ENCODE measurements at places on chromosomes 1 and 21.

GRCh38 chr1:47758341-47759250 is 238.6 kb downstream of the TRABD2B start:
- no peak for DNase-seq

GRCh38 chr1:57474137-57474750 is 50.4 kb upstream of the DAB1 start:
- DNase-seq, result no peak

DNA sequence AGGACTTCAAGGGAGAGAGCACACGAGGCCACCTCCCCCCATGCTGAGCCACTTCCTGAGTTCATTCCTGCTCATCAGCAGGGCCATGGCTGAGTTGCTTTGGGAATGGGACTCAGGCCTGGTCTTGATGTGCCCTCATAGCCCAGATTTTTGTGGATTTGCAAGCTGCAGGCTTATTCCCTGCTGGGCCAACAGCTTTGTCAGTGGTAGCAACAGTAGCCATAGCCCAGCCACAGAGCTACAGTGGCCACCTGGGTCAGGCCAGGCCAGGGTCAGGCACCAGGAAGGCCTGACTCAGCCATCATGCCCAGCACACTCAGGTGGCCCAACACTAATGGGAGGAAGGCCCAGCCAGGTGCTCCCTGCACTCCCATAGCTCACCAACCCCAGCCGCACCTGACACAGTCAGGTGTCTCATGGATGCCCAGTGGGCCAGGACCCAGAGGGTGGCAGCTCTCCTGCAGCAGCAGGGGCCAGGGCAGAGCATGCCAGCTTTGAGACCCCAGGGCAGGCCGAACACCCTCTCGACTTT is 33.5 kb downstream of the EPHA2 start:
- DNase-seq, result no peak

GRCh38 chr21:36075171-36075570 is 5.3 kb downstream of the CBR1 start:
- no peak for DNase-seq

- DNase-seq, result no peak
Measured at GRCh38 chr1:22340873-22341272, 110.8 kb upstream of the ZBTB40 start.

GRCh38 chr21:45187646-45188045 is 100.0 kb downstream of the POFUT2 start:
- DNase-seq, result no peak

DNA sequence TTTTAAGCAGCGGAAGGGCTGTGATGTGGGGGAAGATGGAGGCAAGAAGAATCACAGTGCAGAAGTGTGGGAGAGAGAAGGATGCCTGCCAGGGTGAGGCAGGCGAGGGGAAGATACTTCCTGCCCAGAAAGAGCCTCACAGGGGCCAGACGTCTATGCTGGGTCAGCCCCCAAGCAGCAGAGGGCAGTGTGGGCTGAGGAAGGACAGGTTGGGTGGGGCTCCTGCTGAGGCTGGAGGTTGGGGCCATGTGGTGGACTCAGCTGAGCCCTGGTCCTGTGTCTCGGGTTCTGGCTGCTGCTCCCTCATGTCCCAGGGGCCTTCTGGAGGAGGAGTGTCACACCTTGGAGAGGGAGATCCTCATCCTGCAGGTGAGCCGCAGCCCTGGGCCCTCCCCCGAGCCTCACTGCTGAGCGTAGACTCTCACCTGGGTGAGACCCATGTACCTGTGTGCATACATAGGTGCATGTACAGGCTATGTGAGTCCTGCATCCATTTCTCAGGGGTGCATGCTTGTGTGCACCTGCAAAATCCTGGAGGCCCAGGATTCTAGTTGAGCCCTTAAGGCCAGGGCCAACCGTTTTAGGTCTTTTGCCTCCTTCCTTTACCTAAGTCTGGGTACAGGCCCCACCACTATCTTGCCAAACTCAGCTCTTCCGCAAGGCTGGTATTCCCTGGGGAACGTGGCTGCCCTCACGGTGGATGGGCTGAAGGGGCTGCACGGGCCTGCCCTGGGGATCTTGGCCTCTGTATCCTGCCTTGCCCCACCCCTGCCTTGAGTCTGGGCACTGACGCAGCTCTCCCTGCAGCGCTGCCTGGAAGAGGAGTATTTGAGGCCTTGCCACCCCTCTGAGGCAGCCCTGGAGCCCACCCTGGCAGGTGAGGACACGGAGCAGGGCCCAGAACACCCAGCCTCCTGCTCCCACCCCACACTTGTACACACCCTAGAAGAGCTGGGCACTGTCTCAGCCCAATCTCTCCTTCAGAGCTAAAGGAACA is 3.7 kb downstream of the CCDC24 start:
- DNase-seq, result no peak

DNA sequence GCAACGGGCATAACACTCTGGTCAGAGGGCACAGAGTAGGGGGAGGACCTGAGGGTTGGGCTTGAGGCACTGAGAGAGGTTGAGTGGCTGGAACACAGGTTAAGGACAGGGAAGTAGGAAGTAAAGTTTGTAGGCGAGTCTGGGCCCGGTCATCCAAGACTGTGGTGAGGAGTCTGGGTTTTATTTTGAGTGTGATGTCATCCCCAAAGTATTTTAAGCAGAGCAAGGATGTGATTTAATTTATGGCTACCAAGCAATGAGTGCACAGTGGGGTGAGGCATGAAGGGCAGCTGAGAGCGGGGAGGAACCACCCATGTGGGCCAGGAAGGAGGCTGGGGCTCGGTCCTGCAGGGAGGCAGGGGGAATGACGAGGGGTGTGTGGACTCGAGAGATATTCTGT is 11.2 kb upstream of the VWA5B1 start:
- no peak for DNase-seq

GRCh38 chr1:198858033-198858432 is 219.2 kb downstream of the PTPRC start:
- no peak for DNase-seq

GRCh38 chr1:89203166-89203565 is 4.4 kb upstream of the GBP4 start:
- no peak for DNase-seq

GRCh38 chr1:10280439-10281350 is 70.3 kb downstream of the KIF1B start:
- no peak for DNase-seq

- DNase-seq, result no peak
Measured at GRCh38 chr1:47931395-47931794, 65.8 kb downstream of the TRABD2B start.

GRCh38 chr1:210448297-210448892 is 119.7 kb downstream of the HHAT start:
- DNase-seq, result no peak

- DNase-seq, result no peak
Measured at GRCh38 chr1:3164671-3165070, 95.7 kb downstream of the PRDM16 start.

DNA sequence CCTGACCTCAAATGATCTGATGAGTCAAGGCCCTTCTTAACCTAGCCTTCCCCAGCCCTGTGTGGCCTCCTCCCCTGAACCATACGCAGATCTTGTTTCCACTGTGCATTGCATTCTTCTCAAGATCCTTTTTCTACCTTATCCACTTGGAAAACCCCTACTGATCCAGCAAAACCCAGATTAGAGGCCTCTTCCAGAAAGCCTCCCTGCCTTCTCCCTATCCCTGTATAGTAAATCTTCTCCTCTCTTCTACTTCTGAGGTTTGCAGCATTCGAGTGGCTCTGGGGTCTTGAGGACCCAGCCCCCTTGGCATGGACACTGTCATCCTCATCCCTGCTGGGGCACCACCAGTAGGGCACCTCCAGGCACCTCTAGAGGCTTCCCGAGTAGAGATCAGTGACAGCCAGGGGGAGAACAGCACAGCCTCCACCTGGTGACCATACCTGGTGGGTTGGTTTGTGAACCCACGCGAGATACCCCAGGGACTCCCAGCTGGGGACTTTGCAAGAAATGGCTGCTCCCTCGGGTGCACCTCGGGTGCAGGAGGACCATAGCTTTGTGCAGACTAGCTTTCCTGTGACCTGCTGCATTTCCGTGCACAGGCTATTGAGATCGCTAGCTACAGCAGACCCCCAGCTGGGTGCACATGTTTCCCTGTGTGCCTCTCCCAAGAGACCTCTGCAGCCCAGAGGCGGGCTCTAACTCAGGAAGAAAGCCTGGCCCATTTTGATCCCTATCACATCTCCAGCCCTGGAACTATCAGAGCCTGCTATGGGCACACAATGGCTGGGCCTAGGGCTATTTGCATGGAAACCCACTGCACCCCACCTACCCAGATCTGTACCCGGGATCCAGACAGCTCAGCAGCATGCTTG is 34.2 kb downstream of the MATN1 start:
- DNase-seq, result no peak

GRCh38 chr1:71557138-71557537 is 476.3 kb upstream of the ZRANB2 start:
- no peak for DNase-seq

- no peak for DNase-seq
Measured at GRCh38 chr1:40377512-40377911, 4.0 kb downstream of the SMAP2 start.

DNA sequence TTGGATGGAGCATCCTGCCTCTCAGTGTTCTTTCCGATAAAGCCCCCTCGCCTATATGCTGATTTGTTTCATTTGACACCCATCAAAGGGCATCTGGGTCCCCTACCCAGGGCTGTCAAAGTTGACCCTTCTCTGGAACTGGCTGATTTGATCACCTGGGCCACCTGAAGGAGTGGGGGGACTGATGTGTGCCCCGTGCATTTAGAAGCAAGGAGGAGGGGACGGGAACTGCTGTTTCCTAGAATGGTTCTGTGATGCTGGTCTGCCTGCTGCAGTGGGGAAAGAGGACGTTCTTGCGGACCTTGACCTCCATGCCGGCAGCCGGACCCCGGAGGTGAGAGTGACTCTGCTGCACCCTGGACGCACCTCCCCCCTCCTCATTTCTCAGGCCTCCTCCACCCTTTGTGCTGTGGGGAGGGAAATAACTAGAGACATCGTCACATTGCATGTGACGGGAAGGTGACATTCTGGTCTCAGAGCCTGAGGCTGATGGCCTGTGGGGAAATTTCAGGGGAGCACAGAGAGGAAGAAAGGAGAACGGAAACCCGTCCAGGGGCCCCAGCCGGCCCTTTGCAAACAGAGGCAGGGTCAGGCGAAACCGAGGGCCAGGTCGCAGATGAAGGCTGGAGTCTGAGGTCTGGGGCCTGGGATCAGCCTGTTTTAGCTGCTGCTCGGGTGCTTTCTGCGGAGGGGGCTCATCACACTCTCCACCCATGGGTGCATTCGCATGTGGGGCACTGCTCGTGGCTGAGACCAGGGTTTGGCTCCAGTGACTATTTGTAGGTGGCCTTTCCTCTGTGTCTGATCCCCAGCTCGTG is 25.7 kb downstream of the CRYAA start:
- no peak for DNase-seq

DNA sequence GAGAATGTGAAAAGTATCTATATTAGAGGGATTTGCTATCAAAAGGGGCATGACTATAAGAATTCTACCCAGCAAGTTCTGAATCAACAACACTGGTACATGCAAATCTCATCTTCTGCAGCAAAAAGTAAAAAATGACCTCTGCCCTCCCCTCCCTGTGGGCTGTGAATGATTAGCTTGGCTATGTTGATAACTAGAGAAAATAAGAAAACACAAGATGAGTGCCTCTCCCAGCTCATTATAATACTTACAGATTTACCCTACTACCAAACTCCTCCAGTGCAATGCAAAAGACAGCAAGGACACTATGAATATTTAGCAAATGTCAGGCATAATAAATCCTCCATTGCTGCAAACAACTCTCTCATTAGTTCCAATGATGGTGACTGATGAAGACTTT is 102.4 kb downstream of the SLC45A1 start:
- DNase-seq, result no peak

GRCh38 chr1:6889875-6890480 is 104.7 kb downstream of the CAMTA1 start:
- DNase-seq, result no peak

DNA sequence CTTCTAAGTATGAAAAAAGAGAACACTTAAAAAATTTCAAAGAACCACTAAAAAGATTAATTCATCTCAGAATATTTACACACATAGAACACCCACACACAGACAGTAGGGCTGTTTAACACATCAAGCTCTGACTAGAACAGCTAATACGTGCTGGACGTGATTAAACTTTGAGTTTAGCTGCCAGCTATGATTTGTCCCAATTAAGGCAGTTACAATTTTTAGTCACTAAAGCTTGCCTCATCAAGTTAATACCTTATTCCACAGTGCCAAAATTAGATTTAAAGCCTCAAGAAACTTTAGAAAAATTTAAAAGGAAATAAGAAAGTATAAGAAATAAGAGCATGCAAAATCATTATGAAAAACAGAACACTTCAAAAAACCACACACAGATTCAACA is 18.9 kb downstream of the SLC16A1 start:
- no peak for DNase-seq

- no peak for DNase-seq
Measured at GRCh38 chr1:245957427-245957826, 549.7 kb downstream of the SMYD3 start.

DNA sequence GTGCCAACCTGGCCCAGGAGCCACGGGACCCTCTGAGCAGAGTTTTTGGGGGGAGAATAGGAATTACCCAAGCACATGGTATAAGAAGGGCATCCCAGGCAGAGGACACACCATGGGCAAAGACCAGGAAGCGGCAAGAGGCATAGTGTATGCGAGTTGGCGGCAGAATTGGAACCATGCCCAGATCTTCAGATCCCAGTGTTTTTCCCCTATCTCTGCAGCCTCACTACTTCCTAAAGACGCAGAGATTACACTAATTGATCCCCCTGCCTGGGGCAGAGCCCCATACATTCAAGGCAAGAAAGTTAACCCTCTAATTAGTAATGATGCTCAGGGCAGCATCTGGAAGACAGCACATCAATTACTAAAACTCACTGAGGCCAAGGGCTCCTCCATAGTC is 48.2 kb downstream of the SYT2 start:
- DNase-seq, result no peak

DNA sequence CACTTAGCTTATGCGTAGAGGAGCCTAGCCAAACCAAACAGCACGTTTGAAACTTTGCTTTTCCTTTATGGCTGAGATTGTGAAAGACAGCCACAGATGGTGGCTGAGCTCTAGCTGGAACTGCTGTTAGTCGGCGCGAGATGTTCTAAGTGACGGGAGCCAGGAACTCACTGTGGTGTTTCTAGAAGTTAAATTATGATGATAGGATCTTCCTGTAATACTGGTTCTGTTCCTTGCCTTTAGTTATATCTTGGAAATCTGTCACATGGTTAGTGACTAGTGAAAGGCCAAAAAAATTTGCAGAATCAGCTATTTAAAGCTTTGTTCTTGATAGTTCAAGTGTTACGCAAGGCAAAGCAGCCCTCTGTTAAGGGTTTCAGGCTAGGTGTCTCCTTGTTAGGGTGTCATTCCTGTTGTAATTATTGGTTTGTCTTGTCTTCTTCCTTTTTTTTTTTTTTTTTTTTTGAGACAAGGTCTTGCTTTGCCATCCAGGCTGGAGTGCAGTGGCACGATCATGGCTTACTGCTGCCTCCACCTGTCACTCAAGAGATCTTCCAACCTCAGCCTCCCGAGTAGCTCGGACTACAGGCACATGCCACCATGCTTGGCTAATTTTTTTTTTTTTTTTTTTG is 22.6 kb downstream of the AK4 start:
- no peak for DNase-seq

DNA sequence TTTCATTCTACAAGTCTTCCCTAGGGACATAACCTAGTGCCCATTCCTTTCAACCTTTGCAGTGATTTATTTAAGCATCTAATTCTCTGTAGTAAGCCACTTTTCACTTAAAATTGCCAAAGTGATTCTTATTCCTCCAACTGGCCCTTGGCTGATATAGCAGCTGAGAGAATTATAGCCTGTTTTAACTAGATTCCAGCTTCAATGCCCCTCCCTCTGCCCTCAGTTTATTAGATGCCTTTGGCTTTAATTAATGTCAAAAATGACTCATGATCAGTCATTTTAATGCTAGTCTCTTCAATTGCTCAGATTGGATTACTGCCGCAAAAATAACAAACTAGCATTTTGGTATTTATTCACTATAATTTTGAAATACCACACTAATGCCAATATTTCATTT is 145.4 kb upstream of the KCTD3 start:
- no peak for DNase-seq

Data from activated naive CD4-positive, alpha-beta T cell (primary cell).